ENCODE measurements at places on chromosomes 2 and 18.

DNA sequence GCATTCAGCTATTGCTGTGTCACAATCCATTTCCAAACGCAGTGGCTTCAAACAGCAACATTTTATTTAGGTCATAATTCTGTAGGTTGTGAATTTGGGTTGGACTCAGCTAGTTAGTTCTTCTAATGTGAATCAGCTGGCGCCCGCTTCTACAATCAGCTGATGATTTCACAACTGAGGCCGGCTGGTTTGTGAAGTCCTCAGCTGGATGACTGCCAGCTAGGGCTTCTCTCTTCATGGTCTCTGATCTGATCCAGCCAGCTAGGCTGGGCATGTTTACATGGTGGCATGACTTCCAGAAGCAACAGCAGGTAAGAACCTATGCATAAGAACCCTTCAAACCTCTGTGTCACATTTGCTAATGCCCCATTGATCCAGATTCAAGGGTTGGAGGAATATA is 172.0 kb downstream of the SLC4A10 start:
- DNase-seq: no peak

DNA sequence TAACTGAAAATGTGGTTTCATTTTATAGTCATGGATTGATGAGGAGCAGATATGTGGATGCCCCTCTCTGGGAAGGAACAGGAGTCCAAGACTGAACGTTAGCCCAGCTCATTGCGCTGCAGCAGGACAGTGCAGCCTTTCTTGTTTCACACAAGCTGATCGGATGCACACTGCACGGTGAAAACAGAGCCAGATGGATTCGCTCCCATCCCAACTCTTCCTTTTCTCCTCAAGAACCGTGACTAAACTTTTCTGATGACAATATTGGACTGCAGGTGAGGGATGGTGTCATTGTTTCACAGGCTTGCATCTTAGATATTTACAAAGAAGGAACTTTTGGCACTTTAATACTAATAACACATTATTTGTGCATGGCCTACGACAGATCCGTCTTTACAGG is 33.8 kb upstream of the COPS8 start:
- no peak for DNase-seq

DNA sequence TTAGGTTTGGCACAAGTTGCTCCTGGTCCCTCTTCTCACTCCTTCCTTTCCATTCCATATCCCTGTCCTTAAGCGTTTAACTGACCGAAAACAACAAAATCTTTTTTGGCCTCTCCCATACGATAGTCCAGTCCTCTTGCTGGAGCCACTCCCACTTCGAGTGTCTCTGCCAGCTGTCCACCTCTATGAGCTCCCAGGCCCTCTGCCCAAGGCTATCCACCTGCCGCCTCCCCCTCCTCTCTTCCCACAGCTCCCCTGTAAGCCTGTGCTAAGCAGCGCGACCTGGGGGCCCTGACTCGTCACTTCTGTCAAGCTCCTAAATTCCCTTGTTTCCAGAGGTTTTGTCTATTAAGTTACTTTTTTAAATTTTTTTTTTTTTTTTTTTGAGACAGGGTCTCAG is 47.0 kb upstream of the FOSL2 start:
- no peak for DNase-seq

GRCh38 chr2:197356136-197356535 is 45.6 kb upstream of the ANKRD44 start:
- DNase-seq: no peak

DNA sequence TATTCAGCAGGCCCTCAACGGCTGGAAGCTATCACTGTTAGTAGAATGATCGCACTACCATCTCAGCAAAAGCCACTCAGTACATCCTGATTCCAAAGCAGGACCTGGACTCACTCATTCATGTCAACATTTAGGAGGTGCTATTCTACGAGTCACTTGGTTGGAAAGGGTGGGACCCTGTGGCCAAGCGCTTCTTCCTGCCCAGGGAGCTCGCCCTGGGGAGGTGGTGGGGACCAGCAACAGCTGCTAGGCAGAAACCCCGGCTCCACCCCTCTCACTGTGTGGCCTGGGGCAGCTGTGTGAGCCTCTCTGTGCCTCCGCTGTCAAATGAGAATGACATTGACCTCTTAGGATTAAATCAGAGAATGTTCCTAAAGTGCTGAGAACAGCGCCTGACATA is 231.4 kb downstream of the EIPR1 start:
- DNase-seq: no peak

- DNase-seq: no peak
Measured at GRCh38 chr2:134276381-134277172, 22.7 kb downstream of the MGAT5 start.

- no peak for DNase-seq
Measured at GRCh38 chr2:38440655-38441054, 63.6 kb upstream of the ATL2 start.

- no peak for DNase-seq
Measured at GRCh38 chr2:187475499-187476248, 27.6 kb upstream of the CALCRL start.

GRCh38 chr2:226030788-226031646 is 631.5 kb downstream of the NYAP2 start:
- DNase-seq: no peak

Data from stimulated activated CD8-positive, alpha-beta memory T cell treated with anti-CD3 and anti-CD28 coated beads, Interleukin-7, amount 100 ng/mL, for 1 hour (primary cell).